Heart right ventricle (tissue), 16 donors: ENCODE measurements at places on chromosomes 2 and 18.

- no peak for DNase-seq
Observed at GRCh38 chr2:177989029-177989885, 83.3 kb downstream of the PDE11A start.

GRCh38 chr2:21268197-21268877 lies 144.6 kb downstream of the TDRD15 start:
- peak; percentile 53 for DNase-seq

DNA sequence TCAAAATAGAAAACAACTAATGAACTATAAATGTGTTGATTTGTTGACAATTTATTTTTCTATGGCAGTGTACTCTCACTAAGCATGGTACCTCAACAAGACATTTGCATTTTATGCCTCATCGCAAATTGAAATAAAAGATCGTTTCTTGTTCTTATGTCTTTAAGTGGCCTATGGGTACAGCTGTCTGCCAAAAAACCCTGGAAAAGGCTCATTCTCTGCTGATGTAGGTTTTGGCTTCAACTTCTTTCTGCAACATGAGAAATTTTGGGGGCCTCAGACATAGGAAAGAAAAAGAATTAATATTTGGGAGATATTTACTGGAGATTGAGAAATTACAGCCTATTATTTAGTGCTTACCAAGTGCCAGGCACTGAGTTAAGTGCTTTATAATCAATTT lies 205.1 kb upstream of the DPP10 start:
- DNase-seq: no peak

DNA sequence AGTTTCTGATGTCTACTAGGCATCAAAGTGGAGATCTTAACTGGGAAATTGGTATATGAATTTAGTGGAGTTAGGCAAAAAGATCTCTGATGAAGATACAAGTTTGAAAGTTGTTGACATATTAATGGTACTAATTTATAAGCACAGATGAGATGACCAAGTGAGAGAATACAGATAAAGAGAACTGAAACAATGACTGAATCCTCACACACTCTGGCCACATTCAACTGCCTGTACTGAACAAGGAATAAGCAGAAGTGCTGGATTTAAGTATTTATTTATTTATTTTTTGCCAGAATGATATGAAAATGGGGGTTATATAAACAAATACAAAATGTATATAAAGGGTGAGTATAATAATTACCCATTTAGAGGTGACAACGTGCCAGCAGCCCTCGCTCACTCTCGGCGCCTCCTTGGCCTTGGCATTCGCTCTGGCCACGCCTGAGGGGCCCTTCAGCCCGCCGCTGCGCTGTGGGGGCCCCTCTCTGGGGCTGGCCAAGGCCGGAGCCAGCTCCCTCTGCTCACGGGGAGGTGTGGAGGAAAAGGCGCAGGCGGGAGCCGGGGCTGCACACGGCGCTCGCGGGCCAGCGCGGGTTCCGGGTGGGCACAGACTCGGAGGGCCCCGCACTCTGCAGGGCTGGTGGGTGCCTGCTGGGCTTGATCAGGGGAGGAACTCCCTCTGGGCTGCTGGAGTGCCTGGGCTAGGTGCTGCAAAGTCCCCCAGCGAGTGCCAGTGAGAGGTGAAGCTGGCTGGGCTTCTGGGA lies 1363.9 kb upstream of the CRIM1 start:
- DNase-seq: no peak

GRCh38 chr2:167697948-167698347 lies 549.4 kb downstream of the STK39 start:
- no peak for DNase-seq

DNA sequence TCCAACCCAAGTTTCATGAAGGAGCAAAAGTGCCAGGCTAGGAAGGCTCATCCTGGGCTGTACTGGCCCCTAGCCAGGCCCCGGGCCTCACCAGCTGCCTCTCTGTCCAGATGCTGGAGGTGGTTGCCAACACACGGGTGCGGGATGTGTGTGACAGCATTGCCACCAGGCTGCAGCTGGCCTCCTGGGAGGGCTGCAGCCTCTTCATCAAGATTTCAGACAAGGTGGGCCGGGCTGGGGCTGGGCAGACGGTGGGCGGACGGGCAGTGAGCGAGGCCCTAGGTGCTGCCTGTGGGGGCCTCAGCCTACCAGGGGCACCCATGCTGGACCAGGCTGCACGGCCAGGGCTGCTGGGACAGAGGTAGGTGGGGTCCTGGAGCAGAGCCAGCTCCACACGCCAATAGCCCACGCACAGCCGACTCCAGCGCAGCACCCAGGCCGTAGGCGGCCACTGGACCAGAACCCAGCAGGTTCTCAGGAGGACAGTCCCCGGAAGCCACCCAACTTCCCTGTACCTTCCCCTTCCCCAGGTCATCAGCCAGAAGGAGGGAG lies 11.8 kb upstream of the GPR17 start:
- DNase-seq: peak; percentile 44

GRCh38 chr18:35193316-35193715 lies 47.5 kb upstream of the ZNF397 start:
- no peak for DNase-seq

DNA sequence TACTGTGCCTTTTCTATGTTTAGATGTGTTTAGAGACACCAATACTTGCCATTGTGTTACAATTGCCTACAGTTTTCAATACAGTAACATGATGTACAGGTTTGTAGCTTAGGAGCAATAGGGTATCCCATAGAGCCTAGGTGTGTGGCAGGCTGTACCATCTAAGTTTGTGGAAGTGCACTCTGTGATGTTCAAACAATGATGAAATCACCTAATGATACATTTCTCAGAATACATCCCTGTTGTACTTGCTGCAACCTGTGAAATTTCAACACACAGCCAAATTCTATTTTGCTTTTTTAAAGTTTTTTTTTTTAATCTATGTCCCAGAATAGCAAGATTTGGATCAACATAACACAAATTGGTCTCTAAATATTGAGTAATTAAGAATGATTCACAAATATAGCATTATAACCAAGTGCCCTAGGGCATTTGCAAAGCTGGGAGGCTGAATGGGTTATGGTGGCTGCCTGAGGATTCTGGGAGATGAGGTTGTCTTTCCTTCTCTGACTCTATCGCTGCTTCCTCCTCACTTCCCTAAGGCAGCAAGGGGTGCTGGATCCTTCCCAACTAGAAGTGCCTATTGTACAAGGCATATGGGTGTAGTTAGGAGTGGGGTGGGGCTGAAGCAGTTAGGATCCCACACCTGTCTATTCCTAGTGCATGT lies 78.3 kb downstream of the SKA1 start:
- no peak for DNase-seq

GRCh38 chr18:45562567-45563479 lies 52.5 kb upstream of the SLC14A2 start:
- peak; percentile 67 for DNase-seq

DNA sequence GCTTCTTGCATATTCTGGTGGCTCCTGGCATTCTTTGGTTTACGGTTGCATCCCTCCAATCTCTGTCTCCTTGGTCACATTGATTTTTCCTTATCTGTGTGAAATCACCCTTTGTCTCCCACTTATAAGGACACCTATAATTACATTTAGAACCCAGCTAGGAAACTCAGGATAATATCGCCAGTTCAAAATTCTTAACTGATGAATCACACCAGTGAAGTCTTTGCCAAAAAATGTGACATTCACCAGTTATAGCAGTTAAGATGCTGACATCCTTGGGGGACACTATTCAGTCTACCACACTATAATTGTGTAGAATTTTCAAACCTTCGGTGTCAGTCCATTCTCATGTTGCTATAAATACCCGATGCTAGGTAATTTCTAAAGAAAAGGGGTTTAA lies 320.2 kb downstream of the TMX3 start:
- no peak for DNase-seq

GRCh38 chr2:45794134-45794617 lies 142.7 kb downstream of the PRKCE start:
- DNase-seq: no peak

DNA sequence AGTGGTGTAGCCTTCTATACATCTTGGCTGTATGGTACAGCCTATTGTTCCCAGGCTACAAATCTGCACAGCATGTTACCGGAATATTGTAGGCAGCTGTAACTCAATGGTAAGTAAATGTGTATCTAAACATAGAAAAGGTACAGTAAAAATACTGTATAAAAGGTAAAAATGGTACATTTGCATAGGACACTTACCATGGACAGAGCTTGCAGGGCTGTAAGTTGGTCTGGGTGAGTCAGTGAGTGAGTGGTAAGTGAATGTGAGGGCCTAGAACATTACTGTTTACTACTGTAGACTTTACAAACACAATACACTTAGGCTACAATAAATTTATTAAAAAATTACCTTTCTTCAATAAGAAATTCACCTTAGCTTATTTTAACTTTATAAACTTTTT lies 3.7 kb upstream of the MRPS9 start:
- DNase-seq: no peak

DNA sequence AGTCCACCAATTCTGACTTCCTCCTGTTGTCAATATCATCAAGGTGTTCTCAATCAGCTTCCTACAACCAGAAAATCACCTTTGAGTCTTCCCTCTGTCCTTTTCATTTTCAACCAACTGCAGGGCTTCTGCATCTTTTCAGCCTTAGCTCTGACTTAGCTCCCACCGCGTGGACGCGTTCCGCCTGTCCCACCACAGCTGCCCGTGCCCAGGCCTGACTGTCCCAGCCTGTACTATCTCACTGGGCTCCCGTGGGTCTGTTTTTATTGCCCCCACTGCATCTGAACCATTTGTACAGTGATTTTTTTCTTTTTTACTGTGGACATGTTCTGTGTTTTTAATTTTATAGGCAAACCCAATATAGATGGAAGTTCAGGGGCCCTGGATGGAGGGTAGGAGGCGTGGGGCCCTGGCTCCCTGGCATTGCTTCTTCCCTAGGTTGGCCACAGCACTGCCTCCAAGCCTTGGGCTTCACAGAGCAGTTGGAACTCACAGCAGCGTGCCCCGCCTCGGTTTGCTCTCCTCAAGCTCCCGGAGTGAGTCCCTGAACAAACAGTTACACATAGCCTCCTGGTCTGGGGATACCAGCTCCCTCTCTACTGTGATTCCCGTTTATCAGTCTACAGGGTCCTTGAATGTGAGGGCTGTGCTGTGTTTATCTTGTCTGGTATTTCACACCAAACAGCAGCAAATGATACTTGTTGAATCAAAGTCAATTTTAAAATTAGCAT lies 280.6 kb upstream of the PXDN start:
- no peak for DNase-seq

GRCh38 chr2:49028101-49028500 lies 126.2 kb downstream of the FSHR start:
- DNase-seq: no peak

GRCh38 chr2:186718903-186719302 lies 25.0 kb downstream of the FAM171B start:
- DNase-seq: no peak

- no peak for DNase-seq
Observed at GRCh38 chr2:39524756-39525635, 87.9 kb upstream of the MAP4K3 start.

DNA sequence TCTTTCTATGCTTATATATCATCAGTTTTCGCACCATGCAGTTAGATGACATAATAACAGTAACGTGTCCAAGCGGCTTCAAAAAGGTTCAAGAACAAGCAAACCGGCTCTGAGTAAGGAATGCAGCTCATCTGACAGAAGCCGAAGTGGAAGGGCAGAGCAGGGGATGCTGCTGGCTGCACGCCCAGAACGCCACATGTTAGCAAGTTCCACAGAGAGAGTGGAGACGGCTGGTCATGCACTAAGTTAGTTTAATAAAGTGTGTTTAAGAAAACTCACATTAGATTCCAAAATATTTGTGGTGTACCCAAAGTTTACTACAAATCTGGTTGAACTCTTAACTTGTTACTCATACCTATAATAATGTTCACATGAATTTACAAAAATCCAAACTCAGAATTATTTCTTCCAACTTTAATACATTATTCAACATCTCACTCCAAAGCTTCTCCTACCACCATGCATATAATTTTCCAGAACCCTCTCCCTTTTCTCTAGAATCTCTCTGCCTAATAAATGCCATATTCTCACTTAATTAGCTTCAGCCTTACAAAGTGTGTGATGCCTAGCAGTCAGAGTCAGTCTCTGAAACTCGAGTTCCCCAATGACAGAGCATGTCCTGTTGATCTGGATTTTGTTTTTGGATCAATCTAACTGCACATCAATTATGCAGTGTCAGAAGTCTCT lies 170.0 kb downstream of the DNAH7 start:
- peak; percentile 66 for DNase-seq

- DNase-seq: no peak
Observed at GRCh38 chr2:103174711-103175110, 412.9 kb downstream of the TMEM182 start.

DNA sequence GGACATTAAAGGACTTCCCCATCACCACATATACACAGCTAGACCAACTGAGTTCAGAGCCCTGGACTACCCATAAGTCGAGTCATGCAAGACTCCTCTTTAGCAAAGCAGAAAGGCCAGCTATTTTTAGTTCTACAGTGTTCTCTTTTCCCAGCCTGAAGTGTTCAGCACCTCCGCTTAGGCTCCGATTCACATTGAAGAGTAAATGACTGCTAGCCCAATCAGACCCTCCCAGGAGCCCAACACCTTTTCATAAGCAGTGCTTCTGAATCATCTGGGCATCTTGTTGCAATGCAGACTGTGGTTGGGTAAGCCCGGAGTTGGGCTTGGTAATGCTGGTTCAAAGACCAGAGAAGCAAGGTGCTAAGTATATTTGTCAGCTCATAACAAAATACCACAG lies 138.6 kb upstream of the MSH6 start:
- no peak for DNase-seq

DNA sequence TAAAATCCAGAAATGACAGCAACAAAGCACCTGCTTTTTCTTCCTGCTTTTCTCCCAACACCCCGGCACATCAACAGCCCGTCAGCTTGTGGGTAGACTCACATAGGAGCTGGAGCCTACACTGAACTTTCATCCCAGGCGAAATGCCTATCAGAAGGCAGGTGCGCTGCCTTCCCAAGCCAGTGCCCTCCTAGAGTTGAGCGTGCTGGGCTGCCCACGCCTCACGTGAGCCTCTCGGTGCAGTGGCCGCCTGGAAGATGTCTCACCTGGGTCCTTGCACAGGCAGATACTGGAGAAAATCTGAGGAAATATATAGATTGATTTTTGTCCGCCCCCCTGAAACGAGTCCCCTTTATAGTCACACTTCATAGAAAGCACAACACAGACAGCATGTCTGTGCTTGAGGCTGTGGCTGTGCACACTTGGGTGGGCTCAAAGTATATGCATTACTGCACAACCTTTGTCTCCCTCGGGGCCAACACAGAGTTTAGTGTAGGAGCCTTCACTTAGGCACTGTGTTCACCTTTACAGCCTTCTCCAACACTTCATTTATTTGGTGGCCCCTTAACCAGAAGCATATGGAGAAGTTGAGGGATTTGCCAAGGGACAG lies 112.5 kb downstream of the SMAD7 start:
- no peak for DNase-seq

GRCh38 chr2:154238252-154238651 lies 366.5 kb downstream of the GALNT13 start:
- DNase-seq: no peak

GRCh38 chr18:2147476-2148230 lies 423.7 kb downstream of the METTL4 start:
- peak; percentile 22 for DNase-seq

- DNase-seq: no peak
Observed at GRCh38 chr2:101587251-101587650, 110.3 kb upstream of the MAP4K4 start.

DNA sequence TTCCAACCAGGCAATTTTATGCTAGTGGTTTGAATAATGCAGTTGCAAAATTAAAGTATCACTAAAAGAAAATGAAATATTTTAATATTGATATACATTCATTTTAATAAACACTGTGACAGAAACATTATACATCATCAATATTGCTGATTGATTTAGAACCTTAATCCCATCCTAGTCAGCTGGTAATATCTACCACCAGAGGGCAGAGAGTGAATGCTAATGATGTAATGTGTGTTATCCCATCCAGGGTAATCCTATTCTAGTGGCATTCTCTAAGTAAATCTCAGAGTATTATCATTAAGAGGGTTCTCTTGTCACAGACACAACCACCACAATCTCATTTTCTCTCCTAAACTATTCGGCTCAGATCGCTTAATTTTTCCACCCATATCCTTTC lies 477.4 kb downstream of the CPS1 start:
- DNase-seq: no peak
